ENCODE measurements at places on chromosomes 13 and 19.

- no peak for DNase-seq
Measured at GRCh38 chr13:74205313-74205690, 71.1 kb upstream of the KLF12 start.

DNA sequence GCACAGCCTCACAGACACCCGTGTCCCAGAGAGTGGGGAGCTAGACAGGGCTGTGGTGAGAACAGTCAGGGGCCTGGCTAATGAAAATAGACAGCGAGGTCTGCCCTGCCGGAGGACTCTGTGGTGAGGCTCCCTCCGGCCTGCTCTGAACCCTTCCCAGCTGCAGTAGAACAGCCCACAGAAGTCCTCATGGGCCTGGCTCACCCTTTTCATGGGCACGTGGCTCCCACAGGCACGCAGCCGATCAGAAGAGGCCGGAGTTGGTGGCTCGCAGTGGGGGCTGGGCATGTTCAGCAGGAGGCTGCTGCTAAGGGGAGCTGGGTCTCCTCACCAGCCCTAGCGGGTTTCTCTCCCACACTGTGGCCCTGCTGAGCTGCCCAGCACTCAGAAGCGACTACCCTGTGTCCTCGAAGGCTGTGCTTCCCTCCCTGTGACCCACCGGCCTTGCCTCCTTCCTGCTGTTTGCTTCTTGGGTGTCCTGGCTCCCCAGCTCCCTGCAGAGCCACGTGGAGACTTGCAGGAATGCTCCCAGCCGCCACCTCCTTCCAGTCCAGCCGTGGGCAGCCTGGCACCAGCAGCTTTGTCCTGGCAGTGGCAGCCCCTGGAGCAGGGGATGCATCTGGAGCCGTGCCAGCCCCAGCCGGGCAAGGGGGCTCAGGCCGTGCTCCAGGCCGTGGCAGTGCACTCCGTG is 138.7 kb downstream of the KDM4B start:
- DNase-seq: no peak

DNA sequence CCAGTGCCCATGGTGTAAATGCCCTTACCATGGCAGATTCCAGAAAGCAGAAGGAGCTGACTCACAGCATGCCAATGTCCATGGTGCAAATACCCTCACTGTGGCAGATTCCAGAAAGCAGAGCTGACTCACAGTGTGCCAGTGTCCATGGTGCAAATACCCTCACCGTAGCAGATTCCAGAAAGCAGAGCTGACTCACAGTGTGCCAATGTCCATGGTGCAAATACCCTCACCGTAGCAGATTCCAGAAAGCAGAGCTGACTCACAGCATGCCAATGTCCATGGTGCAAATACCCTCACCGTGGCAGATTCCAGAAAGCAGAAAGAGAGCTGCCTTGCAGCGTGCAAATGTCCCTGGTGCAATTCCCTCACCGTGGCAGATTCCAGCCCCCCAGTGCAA is 163.8 kb upstream of the SOX1 start:
- no peak for DNase-seq

- no peak for DNase-seq
Measured at GRCh38 chr13:56736966-56737365, 403.8 kb upstream of the PRR20A start.

DNA sequence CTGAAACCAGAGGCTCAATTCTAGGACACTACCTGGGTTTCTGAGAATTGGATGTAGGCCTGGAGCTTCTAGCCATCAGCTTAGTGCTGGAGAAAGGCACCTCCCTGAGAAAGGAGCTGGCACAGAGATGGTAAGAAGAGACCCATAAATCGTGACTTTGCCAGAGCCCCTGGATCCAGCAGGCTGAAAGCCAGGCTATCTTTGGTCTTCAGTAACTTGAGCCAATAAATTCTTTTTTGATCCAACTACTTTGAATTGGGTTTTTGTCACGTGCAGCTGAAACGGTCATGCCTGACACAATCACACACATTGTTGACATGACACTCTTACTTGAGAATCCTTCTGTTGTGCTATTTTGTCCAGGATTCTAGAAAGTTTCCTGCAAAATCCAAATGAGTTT is 103.4 kb downstream of the LHFPL6 start:
- DNase-seq: no peak

DNA sequence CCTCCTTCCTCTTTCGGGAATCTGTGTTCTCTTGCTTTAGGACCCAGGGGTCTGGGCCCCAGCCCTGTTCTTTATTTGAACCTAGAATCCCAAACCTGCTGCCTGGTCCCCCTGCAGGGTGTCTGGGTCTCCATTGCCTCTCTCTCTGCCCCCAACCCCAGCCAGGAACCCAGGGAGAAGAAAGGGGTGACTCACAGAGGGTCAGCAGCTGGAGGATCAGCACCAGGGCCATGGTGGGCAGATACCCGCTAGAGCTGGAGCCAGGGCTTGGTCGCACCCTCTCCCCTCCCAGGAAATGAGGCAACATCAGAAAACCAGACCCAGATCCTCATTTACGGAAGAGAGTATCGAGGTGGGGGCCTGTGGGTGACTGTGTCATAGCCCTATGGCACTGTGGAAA is at the start of gene OSCAR:
TSS of gene OSCAR (minus strand) at position 243 of the 400 bp plus-strand sequence. CDS start at position 232, 11 bp downstream.
- no peak for DNase-seq

- DNase-seq: no peak
Measured at GRCh38 chr13:103403814-103404213, 337.6 kb upstream of the SLC10A2 start.

GRCh38 chr13:29909975-29910674 is 59.7 kb upstream of the UBL3 start:
- no peak for DNase-seq

DNA sequence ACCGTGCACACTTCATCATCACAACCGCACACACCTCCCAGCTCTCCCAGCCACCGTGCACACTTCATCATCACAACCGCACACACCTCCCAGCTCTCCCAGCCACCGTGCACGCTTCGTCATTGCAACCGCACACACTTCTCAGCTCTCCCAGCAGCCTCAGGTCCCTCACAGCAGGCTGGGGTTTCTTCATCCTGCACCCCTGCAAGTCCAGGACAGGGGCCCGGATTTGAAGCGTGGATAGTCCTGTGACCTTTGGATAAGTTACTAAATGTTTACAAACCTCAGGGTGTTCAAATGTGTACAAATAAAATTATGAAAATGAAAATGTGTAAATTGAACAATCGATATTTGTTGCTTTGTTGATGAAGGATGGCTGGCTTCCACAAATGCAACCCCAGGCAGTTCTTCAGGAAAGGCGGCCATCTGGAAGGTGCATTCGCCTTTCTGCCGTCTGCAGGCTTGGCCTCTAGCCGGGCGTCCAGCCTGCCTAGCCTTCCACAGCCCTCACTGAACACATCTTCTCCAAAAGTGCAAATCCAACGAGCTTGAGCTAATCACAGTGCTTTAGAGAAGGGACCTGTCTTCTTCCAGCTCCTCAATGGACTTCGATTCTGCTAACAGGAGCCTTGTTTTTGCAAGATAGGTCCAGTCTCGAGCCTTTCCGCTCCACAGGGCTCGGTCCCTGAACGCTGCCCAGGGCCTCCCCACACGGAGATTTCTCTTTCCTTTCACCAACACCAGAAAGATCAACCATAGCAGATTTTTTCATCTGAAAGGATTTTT is 74.2 kb downstream of the SPACA7 start:
- no peak for DNase-seq

- DNase-seq: no peak
Measured at GRCh38 chr19:8064911-8065874, 12.6 kb downstream of the CCL25 start.

DNA sequence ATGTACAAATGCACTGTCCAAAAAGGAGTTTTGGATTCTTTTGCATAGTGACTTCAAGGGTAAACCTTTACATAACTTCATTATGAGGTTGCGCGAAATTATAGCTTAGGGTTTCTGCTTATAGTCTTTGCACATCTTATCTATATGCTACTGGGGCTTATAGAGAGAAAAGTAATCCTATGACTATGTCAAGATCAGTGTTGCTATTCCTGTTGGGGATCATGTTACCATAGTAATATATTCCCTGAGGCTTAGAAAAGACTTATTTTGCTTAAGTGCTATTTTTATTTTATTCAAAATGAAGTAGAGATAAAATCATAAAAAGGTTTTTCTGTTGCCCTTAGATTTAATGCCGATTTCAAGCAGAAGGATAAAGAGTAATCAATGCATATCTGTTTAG is 14.7 kb upstream of the POSTN start:
- no peak for DNase-seq

GRCh38 chr13:27621366-27622101 is at the start of gene POLR1D:
Gene POLR1D, plus strand, starts transcription at chr13:27621892. Its CDS starts 92 bp downstream, at chr13:27621984.
- DNase-seq: peak; percentile 67

DNA sequence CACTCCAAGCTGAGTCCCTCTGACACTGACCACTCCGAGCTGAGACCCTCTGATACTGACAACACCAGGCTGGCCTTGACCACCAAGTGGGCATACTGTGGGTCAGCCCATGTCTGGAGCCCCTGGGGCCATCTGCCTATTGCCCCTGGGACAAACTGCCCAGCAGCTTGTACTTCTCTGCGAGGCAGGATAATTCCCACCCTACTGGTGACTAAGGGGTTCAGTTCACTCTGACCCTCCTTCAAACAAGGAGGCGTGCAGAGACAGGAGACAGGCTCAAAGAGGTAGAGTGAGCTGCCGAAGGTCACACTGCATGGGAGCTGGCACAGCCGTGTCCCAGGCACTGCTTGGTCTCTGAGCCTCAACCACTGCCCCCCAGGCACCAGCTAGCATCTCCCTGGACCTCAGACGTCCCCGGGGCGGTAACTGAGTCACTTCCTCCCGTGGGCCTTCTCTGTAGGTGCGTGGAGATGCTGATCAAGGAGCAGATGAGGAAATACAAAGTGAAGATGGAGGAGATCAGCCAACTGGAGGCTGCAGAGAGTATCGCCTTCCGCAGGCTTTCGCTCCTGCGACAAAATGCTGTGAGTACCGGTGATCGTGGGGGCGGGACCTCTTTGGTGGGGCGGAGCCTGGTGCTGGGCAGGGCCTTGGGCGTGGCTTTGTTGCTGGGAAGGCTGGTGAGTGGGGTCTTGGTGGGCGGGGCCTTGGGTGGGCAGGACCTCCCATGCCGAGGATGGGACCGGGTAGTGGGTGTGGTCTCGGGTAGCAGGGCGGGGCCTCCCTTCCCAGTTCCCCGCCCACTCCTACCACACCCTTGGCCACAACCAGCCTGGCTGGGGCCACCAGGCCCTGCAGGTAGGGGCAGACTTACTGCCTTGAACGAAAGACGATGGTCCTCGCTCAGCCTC is 5.8 kb upstream of the USE1 start:
- peak; percentile 68 for DNase-seq

DNA sequence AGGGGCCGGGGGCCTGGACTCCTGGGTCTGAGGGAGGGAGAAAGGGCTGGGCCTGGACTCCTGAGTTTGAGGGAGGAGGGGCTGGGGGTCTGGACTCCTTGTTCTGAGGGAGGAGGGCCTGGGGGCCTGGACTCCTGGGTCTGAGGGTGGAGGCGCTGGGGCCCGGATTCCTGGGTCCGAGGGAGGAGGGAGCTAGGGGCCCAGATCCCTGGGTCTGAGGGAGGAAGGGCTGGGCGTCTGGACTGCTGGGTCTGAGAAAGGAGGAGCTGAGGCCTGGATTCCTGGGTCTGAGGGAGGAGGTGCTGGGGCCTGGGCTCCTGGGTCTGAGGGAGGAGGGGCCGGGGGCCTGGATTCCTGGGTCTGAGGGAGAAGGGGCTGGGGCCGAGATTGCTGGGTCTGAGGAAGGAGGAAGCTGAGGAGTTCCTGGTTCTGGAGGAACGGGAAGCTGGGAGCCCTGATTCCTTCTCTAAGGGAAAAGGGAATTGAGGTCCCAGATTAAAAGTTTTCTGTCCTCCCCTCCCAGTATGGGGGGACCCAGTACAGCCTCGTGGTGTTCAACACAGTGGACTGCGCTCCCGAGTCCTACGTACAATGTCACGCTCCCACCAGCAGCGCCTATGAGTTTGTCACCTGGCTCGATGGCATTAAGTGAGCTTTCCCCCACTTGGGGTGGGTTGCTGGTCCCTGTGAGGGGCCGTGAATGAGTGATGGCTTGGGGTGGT is 721 bp downstream of the MED25 start:
- no peak for DNase-seq

DNA sequence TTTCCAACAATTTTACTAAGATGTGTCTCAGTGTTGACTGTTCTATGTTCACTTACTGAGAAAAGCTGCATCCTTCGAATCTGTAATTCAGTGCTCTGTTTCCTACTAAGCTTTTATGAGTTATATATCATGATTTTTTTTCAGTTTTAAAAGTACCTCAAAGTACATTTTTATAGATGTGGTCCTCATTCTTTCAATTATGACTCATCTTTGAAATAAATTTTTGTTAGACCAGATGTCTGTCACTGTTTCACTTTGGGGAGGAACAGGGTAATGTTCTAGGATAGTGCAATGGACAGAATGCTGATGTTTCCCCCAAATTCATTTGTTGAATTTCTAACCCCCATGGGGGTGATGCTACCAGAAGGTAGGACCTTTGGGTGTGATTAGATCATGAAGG is 74.8 kb downstream of the NALCN start:
- DNase-seq: no peak

DNA sequence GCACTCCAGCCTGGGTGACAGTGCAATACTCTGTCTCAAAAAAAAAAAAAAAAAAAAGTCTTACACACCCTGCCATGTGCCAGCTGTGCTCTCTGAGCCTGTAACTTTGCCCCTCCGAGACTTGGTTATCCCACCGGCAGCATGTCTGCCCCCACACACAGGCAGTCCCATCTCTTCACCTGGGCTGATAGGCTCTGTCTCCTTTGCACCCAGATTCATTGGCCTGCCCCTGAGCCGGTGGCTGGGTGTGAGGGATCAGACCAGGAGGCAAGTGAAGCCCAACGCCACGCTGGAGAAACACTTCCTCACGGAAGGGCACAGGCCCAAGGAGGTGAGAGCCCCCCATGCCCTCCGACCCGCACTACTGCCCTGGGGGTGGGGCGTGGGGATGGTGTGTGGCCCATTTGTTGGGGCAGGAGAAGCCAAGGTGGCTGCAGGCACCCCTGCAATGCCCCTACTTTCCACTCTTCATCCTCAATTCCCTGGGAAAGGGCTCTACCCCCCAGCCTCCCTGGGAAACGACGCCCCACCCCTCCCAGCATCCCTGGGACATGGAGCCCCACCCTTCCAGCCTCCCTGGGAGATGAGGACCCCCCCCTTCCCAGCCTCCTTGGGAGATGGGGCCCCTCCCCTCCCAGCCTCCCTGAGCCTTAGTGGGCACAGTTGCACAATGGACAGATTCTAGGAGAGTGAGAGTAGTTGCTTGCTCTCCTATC is 45.3 kb downstream of the CERS4 start:
- DNase-seq: no peak

DNA sequence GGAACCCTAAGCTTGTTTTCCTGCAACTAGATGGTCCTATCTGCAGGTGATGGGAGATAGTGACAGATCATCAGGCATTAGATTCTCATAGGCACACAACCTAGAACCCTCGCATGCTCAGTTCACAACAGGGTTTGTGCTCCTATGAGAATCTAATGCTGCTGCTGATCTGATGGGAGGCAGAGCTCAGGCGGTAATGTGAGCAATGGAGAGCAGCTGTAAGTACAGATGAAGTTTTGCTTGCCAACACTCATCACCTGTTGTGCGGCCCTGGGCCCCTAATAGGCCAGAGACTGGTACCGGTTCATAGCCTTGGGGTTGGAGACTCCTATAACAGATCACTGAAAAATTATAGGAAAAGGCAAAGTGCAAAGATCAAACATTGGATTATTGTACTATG is 267.2 kb downstream of the PCDH9 start:
- no peak for DNase-seq

Data from GM12892 (cell line).